ENCODE measurements at places on chromosomes 5 and 9.

DNA sequence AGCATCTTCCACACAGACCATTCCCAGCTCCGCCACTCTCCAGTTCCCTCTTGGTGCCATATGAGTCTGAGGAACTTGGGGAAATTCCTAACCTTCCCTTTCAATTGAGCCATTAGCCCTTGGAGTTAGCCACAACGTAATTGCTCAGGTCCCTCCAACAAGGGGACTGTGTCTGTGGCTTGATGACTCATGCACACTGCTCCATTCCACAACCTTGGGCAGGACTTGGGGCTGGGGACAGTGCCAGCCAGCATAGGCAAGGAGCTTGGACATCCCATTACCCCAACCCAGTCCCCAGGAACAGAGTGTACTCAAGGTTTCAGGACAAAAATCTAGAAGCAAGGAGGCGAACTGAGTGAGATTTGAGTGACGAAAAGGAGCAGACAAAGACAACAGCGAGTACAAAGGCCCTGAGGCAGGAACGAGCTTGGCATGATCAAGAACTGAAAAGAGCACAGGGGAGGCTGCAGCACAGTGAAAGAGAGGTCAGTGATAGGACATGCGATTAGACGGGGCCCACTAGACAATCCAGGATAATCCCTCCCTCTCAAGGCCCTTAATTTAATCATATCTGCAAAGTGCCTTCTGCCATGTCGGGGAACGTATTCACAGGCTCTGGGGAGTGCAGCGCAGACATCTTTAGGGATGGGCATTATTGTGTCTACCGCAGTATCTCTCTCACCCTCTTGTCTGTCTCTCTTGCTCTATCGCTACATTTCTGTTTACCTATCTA, 16.0 kb upstream of the JADE2 start:
- no peak for DNase-seq

- DNase-seq, result no peak
These were observed 337.5 kb downstream of the ZNF608 start for GRCh38 chr5:124408738-124409453.

DNA sequence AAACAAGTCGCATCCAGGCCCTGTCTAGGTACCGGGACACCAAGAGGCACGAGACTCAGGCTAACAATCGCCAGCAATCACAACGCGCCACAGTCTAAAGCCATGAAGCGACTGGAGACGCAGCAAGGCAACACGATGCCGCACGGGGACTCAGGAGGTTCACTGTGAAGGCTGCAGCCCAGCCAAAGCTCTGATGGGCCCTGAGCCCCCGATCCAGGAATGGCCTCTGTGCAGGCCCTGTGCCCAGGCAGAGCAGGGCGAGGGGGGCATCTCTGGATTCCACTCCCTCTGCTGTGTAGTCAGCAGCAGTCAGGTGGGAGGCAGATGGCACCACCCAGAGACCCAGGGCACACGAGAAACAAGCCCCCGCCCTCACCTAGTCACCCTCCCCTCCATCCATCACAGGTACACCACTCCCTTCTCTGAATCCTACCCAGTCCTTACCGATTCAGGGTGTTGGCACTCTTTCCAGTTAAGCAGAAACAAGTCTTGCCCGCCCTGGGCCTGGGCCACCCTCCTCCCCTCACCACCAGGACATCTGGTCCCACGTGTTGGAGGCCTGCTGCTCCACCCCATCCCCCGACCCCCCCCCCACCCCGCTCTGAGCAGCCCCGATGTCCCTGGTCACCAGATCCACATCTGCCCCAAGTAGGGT, 1.1 kb downstream of the RALGDS start:
- no peak for DNase-seq

GRCh38 chr5:116660929-116661328, 86.3 kb upstream of the SEMA6A start:
- DNase-seq, result no peak

DNA sequence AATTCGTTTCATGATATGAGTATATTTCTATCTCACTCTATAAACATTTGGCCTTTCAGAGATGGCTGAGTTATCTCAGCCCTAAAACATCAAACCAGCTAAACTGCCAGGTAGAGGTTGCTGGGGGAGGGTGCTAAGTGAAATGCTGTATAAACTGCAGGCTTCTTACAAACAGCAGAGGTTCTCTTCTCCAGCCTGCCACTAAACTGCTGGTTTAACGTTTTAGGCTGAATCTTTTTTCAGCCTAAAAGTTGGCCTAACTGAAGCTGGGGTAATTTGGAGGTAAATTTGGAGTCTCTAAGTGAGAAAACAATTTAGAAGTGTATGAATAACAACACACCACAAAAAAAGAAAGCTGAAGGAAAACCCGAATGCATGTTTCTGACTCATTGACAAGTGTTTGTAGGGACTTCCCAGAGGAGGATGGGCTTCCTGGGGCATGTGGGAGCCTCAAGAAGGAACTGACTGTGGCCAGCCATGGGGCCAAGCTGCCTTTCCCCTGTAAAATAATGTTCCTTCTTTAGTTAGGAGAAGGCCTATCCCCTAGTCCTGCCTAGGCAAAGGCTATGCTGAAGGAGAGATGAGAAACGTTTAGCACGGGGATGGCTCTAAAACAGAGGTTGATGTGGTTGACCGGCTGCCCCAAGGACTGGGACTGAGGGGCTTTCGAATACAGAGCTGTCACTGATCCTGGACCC, 44.3 kb downstream of the SLC28A3 start:
- DNase-seq, result peak; percentile 12

GRCh38 chr5:82851471-82851870, 225.7 kb downstream of the TMEM167A start:
- DNase-seq, result no peak

DNA sequence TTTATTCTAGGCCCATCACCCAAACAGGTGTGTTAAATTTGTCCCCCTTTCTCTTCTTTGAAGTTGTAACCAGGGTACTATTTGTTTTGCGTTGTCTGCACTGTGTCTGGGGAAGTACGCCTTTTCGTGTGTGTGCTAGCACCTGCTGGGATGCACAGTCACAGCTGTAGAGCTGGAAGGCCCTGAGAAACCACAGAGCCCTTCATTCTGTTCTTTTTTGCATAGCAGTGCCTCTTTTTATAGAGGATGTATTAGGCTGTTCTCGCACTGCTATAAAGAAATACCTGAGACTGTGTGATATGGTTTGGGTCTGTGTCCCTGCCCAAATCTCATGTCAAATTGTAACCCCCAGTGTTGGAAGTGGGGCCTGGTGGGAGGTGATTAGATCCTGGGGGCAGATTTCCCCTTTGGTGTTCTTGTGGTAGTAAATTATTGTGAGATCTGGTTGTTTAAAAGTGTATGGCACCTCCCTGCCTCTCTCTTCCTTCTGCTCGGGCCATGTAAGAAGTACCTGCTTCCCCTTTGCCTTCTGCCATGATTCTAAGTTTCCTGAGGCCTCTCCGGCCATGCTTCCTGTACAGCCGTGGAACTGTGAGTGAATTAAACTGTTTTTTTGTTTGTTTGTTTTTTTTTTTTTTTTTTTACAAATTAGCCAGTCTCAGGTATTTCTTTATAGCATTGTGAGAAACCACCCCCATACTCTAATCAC, 14.0 kb downstream of the SEC61B start:
- no peak for DNase-seq
